ENCODE measurements at places on chromosomes 6 and 20. TPM values are rescaled to one million over a fixed set of nuclear protein-coding genes. Genes with fewer than 3 reads are reported as not detected.

GRCh38 chr6:5412017-5412416, 150.7 kb downstream of the FARS2 start:
- DNase-seq: no peak

DNA sequence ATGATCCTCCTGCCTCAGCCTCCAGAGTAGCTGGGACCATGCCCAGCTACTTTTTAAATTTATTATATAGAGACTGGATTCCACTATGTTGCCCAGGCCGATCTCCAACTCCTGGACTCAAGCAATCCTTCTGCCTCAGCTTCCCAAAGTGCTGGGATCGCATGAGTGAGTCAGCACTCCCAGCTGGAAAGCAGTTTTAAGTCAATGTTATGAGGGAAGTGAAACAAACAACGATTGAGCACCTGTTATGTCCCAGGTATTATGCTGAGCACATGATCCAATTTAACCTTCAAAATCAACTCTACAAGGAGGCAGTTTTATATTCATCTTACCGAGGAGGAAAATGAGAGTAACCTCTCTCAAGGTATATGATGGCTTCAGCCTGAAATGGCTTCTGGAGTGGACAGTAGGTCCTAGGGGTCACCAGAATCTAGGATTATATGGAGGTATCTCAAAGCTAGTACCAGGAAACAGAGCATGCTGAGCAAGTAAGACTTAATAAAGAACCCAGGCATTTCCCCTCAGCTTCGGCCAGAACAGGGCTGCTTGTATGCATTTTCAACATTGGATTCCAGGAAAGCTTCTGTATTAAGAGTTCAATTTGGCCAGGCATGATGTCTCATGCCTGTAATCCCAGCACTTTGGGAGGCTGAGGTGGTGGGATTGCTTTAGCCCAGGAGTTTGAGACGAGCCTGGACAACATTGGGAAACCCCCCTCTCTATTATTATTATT, 55.0 kb downstream of the EDN1 start:
- no peak for DNase-seq

- DNase-seq: no peak
These were observed 152.2 kb downstream of the SOX4 start for GRCh38 chr6:21745543-21746337.

DNA sequence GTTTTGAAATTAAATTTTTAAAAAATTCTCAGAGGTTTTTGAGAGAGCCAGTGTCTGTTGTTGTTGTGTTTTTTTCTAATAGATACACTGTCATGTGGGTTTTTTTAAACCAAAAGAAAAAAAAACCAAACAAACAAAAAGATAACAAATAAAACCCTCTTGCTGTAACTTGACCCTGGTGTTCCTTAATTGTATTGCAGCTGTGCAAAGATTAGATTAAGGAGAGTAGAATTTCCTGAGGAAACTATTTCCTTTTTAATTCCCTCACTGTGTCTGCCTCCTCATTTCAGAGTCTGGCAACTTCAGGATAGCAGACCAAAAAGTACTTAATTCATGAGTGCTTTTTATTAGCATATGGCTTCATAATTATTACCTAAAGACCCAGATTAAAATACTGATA, 281.9 kb downstream of the EPM2A start:
- no peak for DNase-seq

DNA sequence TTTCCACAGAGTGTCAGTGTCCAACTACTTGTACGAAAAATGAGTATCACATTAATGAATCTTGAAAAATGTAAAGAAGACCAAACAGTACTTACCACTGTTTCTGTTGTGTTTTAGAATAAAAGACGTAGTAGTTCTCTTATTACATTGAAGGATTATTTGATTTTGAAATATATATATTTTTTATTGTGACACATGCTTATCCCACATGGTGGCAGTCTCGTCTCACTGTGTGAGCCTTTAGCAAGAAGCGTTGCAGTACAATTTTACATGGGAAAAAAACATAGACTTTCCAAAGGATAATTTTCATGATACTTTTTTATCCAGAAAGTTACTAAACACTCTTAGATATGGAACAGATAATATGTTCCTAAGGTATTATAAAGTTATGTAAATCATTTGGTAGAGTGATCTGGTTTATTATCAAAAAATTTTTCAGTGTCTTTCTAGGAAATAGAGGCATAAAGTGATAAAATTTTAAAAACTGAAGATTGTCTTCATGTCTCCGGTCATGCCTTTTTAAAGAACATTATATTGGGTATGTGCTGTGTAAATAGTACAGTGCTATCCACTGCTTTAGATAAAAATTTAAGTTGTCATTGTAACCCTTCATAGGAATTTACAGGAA, 117.5 kb upstream of the SAMD5 start:
- no peak for DNase-seq

DNA sequence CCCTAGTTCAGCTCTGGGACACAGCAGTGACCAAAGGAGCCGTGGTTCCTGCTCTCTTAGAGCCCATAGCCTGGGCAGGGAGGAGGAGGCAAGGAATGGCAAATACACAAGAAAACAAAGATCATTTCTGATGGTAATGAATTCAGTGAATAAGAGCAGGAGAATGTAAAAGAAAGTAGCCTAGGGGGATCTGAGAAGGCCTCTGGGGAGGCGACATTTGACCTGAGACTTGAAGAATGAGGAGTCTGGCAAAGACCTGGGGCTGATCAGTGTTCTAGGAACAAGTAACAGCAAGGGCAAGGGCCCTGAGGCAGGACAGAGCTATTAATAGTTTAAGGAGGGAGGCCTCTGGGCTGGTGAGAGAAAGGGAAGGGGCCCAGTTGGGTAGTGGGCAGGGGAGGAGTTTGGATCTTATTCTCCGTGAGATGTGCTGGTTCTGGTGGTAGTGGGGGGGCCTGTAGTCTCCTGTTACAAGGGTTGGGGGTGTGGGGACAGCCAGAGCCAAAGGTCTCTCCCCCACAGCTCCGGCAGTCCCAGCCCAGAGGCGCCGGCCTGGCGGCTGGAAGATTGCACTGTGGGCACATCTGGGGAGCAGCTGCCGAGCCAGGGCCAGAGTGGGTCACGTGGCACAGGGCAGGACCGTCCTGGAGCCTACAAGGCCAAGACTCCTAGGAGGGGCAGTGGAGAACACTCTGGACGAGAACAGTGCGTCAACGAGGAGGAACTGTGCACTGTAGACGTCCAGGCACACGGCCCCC, 9.3 kb upstream of the ID1 start:
- DNase-seq: peak; percentile 97

- DNase-seq: no peak
These were observed 84.3 kb downstream of the OPRM1 start for GRCh38 chr6:154123155-154123956.

DNA sequence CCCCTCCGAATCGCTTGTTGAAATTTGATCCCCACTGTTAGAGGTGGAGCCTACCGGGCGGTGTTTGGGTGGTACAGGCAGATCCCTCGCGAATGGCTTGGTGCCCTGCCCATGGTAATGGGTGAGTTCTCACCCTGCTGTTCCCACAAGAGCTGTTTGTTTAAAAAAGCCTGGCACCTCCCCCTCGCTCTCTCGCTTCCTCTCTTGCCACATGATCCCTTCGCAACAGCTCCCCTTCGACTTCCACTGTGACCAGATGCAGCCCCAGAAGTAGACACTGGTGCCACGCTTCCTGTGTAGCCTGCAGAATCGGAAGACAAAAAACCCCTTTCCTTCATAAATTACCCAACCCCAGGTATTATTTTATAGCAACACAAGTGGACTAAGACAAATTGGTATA, 292.2 kb upstream of the QKI start:
- no peak for DNase-seq

- DNase-seq: no peak
These were observed 92.7 kb downstream of the IRF4 start for GRCh38 chr6:484086-484745.

GRCh38 chr6:83114164-83114563, 46.7 kb downstream of the DOP1A start:
- no peak for DNase-seq

- no peak for DNase-seq
These were observed 7.2 kb downstream of the PNLDC1 start for GRCh38 chr6:159807150-159807858.

GRCh38 chr6:24330137-24330732, 27.6 kb downstream of the DCDC2 start:
- DNase-seq: no peak

GRCh38 chr20:17560344-17561074, 9.4 kb upstream of the DSTN start:
- no peak for DNase-seq

DNA sequence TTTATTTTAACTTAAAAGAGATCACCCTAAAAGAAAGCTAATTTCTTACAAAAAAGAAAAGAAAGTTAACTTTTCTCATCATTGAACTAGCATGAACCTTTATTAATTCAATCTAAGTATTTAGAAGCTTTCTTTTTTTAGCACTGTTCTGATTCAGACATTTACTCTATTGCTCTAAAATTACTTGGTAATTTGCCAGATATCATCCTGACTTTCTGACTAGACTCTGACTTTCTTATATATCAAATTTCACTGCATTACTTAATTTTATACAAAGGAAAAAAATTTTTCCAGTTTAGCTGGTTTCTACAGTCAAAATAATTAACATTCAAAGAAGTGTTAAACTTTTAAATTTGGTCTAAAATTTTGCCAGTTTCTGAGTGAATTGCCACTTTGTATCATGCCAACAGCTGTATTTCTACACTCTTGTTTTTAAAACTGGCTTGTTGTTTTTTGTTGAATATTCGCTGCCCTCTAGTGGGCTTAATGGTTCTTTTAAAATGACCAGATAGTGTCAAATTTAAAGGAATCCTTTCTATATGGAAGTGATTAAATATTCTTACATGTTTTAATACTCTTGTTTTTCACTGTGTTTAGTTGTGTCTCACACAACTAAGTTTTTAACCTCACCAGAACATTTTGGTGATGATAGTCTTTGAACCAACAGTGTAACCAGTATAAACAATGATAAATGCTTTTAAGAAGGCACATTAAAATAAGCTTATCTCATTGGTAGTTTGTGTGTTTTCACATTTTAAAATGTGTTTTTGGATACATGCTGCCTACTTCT, 102.0 kb downstream of the POPDC3 start:
- no peak for DNase-seq

DNA sequence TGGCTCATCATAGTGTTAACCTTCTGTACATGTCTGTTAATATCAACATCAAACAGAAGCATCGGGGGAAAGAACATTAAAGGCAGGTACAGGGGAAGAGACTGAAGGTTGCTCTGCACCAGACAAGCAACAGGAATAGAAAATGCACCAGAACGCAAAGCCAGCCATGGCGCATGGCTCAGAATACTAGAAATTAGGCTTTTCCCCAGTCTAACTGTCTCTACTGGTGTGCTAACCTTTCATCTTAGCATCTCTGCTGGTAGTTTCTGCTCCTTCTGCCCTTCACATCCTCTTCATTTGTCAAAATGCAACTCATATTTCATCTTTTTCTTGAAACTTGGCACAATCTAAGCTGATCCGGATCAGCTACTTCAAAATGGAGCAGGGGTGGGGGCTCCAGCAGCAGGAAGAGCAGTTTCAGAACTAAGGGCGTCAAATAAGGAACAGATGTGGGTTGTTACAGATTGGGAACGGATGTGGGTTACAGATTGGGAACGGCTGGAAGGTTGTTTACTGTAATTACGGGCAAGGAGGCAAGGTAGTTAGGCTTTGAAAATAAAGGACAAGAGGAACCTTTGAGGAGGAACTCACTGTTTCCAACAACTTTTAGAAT, 13.1 kb upstream of the RNASET2 start:
- no peak for DNase-seq

GRCh38 chr20:37406010-37406998, 60.4 kb downstream of the SRC start:
- no peak for DNase-seq

DNA sequence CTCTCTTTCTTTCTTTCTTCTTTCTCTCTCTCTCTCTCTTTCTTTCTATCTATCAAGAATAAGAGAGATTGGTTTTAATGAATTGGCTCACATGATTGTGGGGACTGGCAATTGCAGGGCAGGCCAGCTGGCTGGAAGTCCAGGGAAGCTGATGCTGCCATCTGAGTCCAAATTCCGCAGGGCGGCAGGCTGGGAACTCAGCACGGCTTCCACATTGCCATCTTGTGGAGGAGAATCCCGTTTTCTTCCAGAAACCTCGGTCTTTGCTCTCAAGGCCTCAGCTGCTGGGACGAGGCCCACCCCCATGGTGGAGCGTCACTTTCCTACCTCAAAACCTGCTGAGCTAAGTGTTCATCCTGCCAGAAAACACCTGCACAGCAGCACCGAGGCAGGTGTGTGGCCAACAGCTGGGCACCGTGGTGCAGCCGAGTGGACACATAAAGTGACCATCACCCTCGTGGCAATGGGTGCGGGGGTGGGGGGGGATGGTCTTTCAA, 58.8 kb upstream of the SLCO4A1 start:
- DNase-seq: no peak

GRCh38 chr6:70520575-70520974, 46.2 kb upstream of the SDHAF4 start:
- no peak for DNase-seq

- DNase-seq: no peak
These were observed 212.3 kb upstream of the PMEPA1 start for GRCh38 chr20:57922083-57922482.

DNA sequence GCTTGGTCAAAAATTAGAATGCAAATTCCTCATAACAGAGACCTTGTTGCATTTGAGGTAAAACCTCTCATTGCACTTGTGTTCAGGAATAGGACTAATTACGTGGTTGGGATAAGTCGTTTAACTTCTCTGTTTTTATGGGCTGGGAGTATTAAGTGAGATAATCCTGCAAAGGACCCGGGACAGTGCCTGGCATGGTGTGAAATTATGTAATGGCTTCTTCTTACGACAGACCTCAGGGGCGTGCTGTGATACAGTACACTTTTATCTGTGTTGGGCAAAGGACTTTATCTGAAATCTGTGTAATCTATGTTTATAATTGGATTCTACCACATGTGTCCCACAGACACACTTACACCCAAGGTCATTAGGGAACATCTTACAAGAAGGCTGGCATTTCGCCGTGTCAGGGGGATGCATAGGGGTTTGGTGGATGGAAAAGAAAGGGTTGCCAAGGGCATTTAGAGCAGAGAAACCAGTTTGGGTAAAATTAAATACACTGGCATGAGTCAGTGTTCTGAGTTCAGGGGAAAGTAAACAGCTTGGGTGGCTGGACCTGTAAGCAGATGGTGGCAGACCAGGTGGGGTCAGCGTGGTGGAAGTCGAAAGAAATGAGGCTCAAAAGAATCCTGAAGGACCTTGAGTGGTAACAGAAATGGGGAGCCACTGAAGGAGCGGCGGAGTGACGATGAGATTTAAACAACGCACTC, 17.2 kb upstream of the RTF2 start:
- no peak for DNase-seq

The LTB gene
- total RNA-seq: 1.1 TPM

The SCRT2 gene
- not detected for total RNA-seq

The POM121L2 gene
- not detected for total RNA-seq

The TRIM31 gene
- total RNA-seq: 0.29 TPM

The CFB gene
- total RNA-seq: 13.1 TPM

The TGM3 gene
- total RNA-seq: 96.6 TPM

The SLC26A8 gene
- total RNA-seq: not detected

The SNAP25 gene
- total RNA-seq: 0.34 TPM

The TAGAP gene
- total RNA-seq: 2.7 TPM

The TRIM40 gene
- total RNA-seq: not detected

The RAET1G gene
- total RNA-seq: not detected

The CCDC167 gene
- 11.8 TPM for total RNA-seq

Measured in lower leg skin (tissue), 4 donors.